ENCODE measurements at places on chromosomes 2 and 18. TPM values are rescaled to one million over a fixed set of nuclear protein-coding genes. Genes with fewer than 3 reads are reported as not detected.

The ERBB4 gene
- 1.5 TPM for total RNA-seq

The NEURL3 gene
- not detected for total RNA-seq

The SETBP1 gene
- 12.0 TPM for total RNA-seq

The RBM44 gene
- 0.34 TPM for total RNA-seq

The ACVR1C gene
- 3.0 TPM for total RNA-seq

The KYNU gene
- 0.96 TPM for total RNA-seq

The MYL1 gene
- not detected for total RNA-seq

The ZNF892 gene
- 15.4 TPM for total RNA-seq

The ASXL3 gene
- total RNA-seq = 2.7 TPM

The CCDC74A gene
- total RNA-seq = 25.6 TPM

Measured in neural progenitor cell (in vitro differentiated cells).